ENCODE measurements at places on chromosomes 16 and 17.

DNA sequence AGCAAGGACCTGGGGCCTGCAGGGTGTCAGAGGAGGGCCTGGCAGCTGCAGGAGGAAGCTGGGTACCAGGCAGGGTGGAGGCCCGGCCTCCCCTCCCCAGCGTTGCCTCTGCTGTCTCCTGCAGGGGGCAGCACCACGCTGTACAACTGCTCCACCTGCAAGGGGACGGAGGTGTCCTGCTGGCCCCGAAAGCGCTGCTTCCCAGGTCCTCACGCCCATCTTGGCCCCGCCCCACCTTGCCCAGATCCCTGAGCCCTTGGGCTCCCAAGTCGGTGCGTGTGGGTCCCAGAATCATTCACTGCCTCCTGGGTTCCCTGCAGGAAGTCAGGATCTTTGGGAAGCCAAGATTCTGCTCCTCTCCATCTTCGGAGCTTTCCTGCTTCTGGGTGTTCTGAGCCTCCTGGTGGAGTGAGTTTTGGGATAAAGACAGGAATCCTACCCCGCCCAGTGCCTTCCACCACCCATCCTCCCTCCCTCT, 1.2 kb downstream of the TMEM95 start:
- peak; percentile 49 for DNase-seq

GRCh38 chr16:81442916-81443687, 1.5 kb upstream of the CMIP start:
- no peak for DNase-seq

DNA sequence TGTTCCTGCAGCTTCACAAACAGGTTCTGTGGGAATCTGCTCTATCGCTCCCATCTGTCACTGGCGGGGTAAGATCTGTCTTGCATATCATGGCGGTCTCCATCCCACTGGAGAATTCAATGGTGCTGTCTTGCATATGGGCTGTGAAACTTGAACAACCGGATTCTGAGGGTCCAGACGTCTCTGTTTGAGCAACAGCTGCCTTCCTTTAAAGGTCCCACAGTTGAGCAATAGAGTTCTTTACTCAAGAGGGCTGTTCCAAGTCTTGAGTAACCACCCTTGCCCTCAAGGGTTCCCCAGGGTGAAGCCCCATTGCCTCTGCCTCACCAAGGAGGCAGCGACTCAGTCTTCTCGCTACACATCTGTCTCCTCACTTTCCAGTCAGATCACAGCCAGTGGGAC, 50.8 kb downstream of the ZFHX3 start:
- no peak for DNase-seq

- no peak for DNase-seq
These were observed 25.7 kb downstream of the PSMD7 start for GRCh38 chr16:74322301-74322710.

- DNase-seq = no peak
These were observed 11.6 kb upstream of the NOG start for GRCh38 chr17:56581635-56582627.

- DNase-seq = peak; percentile 9
These were observed 30.9 kb downstream of the DCAKD start for GRCh38 chr17:45020354-45021138.

Measured in DMS153 (cell line).